ENCODE measurements at places on chromosomes 16 and 17. TPM values are rescaled to one million over a fixed set of nuclear protein-coding genes. Genes with fewer than 3 reads are reported as not detected.

Gene DNAI2
- total RNA-seq, result not detected

Gene MT1G
- total RNA-seq, result 117 TPM

Gene CLEC19A
- not detected for total RNA-seq

Gene RNU2-1
- total RNA-seq, result not detected

Gene LRRC36
- total RNA-seq, result not detected

Gene MYH2
- total RNA-seq, result not detected

Gene IGSF6
- 1.0 TPM for total RNA-seq

Gene C1QTNF8
- total RNA-seq, result not detected

Gene CHST5
- total RNA-seq, result not detected

Gene UTS2R
- total RNA-seq, result not detected

Gene WNT9B
- total RNA-seq, result 3.7 TPM

Gene TMC7
- 0.68 TPM for total RNA-seq

Gene ZNF205
- total RNA-seq, result 22.5 TPM

Gene SLC16A6
- total RNA-seq, result 5.1 TPM

Gene ZSCAN10
- total RNA-seq, result not detected

All from suprapubic skin (tissue), 4 donors.